Activated T-helper 9 cell treated with anti-CD3 and anti-CD28 coated beads, Interleukin-2, amount 50 U/mL, for 16 hours (primary cell): ENCODE measurements at places on chromosomes 13 and 19.

GRCh38 chr13:24308488-24309020 lies 826 bp upstream of the C1QTNF9 start:
- no peak for DNase-seq

DNA sequence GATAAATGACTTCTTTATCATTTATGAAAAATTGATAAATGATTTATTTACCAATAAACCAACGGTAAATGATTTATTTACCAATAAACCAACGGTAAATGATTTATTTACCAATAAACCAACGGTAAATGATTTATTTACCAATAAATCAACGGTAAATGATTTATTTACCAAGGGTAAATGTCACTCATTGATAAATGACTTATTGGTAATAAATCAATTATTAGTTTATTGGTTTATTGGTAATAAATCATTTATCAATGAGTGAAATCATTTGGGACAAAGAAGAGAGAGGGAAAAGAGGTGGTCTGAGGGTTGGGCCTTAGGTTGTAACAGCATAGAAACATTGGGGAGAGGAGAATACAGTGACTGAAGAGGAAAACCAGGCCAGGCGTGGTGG lies 21.5 kb downstream of the VAV1 start:
- DNase-seq, result no peak

DNA sequence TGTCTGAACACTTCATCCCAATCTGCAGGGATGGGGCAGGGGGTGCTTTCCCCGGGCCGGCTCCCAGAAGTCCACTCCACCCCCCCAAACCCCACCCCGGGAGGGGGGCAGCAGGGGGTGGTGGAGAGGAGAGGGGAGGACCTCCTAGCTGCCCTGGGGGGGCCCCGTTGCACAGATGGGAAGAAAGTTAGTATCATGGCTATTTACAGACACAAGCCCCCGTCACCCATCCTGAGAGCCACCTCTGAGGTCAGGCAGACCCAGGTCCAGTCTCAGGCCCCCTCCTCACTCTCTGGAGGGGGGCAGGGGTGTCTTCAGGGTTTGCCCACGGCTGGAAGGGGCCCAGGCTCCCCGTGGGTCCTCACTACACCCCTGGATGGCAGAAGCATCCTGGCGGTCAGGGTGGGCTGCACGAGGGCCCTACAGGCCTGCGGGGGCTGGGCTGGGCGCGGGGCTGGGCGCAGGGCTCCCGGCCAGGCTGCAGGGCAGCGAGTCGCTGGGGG lies 5.8 kb upstream of the REXO1 start:
- DNase-seq, result no peak

- DNase-seq, result no peak
These were observed 1.1 kb downstream of the INSR start for GRCh38 chr19:7292950-7293761.

- DNase-seq, result no peak
These were observed 13.5 kb upstream of the PRR19 start for GRCh38 chr19:42288387-42288786.

- DNase-seq, result no peak
These were observed 57.0 kb upstream of the ZNF536 start for GRCh38 chr19:30315159-30315558.

DNA sequence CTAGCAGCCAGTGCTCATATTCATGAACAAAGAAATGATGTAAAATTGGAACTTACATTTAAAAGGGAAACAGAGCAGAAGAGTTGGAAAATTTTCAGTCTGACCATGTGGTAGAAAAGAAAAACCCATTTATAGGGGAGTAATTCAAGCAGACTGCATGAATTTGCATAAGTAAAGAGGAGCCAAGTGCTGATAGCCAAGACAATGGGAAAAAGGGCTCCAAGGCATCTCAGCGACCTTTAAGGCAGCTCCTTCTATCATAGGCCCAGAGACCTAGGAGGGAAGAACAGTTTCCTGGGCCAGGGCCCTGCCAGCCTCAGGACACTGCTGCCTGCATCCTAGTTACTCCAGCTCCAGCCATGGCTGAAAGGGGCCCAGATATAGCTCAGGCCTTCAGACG lies 7.5 kb downstream of the DNAJC3 start:
- DNase-seq, result no peak

- DNase-seq, result no peak
These were observed 59.8 kb upstream of the IRS2 start for GRCh38 chr13:109846185-109846584.
